Thoracic aorta (tissue), 2 donors: ENCODE measurements at places on chromosomes 12 and 14.

GRCh38 chr12:27802511-27802910, 22.5 kb upstream of the MANSC4 start:
- no peak for DNase-seq

- no peak for DNase-seq
Observed at GRCh38 chr14:63231766-63232165, 27.5 kb downstream of the RHOJ start.

GRCh38 chr14:100011628-100012325, 53.4 kb upstream of the EVL start:
- DNase-seq = no peak

DNA sequence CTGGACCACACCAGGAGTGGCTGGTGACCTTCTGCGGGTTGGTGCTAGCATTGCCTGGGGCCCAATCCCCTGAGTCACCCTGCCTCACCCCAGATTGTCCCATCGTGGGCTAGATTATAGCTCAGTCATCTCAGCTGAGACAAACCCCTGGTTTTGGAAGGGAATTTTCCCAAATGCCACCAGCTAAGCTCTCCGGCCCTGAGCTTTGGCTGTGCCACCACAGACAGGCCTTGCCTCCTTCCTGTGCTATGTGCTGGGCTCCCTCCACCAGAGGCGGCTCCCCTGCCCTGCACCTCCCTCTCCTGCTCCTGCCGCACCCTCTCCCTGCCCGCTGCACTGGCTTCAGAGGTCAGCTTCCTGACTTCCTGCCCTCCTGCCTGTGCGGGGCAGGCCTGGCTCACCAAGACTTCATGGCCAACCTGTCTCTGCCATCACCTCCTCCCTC, 196.3 kb downstream of the TSPAN9 start:
- no peak for DNase-seq

GRCh38 chr12:19834592-19834991, 395.3 kb downstream of the AEBP2 start:
- DNase-seq = no peak

DNA sequence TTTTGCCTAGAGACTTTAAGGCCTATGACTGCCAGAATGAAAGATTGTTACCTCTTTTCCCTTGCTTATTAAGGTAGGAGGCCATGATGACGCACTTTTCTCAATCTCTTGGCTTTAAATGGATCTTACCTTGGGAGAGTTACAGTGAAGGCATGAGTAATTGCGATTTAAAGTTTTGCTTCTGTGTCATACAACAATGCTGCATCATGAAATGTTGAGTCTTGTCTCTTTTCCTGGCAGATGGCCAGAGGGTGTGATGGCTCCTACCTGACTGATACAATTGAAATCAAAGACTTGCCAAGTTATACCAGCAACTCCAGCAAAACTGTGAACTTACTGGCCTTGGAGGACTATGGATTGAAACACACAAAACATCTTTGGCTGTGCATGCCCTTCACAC, 17.2 kb upstream of the LRRK2 start:
- DNase-seq = no peak

GRCh38 chr12:65313719-65314317, 35.3 kb downstream of the MSRB3 start:
- no peak for DNase-seq

DNA sequence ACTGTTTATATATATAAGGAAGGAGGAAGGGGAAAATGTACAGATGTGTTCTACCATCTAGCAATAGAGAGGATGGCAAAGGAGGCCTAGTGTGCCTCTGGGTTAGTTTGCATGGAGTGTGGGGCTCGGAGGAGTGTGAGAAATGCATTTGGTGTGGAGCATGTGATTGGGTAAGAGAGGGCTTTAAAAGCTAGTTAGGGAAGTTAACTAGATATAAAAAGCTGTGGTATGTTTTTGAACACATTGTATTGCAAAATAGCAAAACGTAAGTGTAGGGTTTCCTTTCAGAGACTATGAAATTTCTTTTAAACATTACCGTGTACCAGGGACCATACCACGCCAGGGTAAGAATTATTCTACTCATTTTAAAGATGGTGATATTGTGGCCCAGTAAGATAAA, 53.3 kb upstream of the STXBP6 start:
- no peak for DNase-seq

GRCh38 chr12:104446646-104447421, 9.9 kb upstream of the CHST11 start:
- no peak for DNase-seq

DNA sequence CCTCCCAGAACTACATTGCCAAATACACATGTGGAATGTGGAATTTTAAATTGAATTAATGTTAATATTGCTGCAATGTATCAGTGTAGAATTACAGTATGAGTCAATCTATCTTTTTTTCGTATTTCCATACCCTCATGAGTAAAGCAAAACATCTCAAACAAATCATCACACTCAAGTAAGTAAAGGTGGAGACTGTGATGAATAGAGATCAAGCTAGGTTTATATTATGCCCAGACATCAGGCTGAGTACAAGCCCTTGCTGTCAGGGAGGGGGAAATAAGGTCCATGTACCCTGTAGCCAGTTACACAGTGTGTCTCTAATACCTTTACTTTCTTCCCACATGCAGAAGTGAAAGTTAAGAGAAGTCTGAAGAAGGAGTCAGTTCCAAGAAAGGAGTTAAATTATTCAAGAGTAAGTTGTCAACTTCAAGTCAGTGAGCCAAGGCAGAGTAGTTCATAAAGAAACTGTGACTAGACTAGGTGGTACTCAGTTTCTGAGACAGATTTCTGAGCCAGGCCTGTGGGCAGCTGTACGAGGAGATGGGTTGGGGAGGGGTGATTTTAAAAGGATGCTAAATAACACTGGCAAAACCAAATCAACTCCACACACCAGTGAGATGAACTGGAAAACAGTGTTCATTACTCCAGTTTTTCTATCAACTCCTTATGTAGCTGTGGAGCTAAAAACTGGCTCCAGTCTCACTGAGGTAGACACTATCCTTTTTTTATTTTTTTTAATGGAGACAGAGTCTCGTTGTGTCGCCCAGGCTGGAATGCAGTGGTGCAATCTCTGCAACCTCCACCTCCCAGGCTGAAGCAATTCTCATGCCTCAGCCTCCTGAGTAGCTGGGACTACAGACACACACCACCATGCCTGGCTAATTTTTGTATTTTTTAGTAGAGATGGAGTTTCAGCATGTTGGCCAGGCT, 23.8 kb upstream of the STK38L start:
- no peak for DNase-seq

DNA sequence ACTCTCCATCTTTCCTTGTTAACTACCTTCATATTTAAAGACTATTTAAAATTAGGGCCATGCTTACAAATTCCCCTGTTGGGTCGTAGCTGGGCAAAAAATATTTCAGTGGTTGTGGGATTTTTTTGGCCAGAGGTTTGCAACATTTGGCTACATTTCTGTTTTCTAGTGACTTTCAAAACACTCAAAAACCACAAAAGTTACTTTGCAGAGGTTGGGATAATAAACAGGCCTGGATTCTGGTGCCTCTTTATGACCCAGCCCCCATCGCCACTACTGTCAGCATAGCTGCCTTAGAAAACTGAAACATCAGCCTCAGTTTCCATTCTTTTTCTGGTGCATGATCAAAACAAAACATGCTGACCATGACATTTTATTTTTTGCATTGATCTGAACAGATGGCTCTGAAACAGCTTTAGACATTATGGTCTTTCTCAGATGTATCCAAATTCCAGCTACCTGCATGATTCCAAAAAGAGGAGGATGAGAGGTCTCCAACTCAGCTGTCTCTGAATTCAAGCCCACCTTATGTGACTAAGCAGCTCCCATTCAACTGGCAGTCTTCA, 5.2 kb downstream of the DPF3 start:
- no peak for DNase-seq

DNA sequence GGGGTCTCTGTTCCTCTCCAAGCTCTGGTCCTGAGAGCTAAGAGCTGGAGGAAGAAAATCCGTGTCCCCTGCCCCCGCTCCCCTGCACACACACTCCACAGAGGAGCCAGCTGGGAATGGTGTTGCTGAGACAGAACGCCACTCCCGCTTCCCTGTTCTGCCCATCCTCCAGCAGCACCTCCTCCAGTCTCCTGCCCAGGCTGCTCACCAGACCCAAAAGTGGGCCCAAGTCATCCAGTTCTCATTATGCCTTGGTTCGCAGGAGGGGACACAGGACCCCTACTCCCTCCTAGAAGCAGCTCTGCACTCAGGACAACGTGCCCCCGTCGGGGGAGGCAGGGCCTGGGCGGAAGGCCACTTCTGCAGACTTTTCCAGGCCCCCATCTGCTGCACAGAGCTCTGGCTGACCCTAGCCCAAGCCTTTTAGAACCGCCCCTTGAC, 830 bp upstream of the TRMT61A start:
- no peak for DNase-seq

DNA sequence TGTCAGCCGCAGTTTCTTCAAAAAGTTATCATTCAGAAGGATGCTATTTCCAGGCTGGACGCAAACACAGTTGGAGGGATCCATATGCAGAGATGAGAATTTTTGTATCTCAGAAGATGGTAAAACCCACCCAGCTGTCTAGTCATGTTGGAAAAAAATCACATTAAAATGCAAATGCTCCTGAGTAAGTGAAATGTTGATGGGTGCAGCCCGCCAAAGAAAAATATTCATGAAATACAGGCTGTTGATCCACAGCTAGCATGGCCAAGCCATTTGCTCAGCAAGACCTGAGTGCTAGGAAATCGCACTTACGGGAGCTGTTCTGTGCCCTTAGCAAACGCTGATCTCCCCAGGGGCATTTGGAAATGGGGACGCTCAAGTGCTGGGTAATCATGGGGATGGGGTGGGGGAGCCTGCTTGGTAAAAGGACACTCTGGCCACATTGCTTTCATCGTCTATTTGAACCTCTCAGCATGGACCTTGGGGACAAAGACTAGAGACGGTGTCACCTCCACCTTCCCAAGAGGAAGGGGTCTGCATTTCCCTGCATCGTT, 25.7 kb downstream of the TUNAR start:
- DNase-seq = no peak

GRCh38 chr12:130868412-130868811, 3.5 kb upstream of the RAN start:
- DNase-seq = no peak

DNA sequence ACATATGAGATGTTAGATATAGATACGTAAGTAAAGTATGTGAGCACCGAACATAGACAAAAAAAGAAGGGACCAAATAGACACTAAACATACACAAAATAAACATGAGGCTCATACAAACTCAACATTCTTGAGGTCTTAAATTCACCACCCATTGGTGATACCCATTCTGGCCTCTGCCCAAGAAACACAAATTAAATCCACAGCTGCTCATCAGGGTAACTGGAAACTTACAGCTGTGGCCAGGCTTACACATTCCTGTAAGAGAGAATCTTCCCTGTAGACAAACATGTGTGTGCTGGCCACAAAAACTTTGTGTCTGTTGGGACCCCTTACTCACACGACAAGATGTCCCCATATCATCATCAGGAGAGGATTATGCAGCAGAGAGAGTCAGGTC, 22.4 kb downstream of the MAGOHB start:
- DNase-seq = no peak

- DNase-seq = no peak
Observed at GRCh38 chr12:13666806-13667205, 314.6 kb downstream of the GRIN2B start.

- peak; percentile 85 for DNase-seq
Observed at GRCh38 chr14:99755629-99756603, 37.3 kb upstream of the EML1 start.

GRCh38 chr12:20184514-20184913, 183.8 kb upstream of the PDE3A start:
- no peak for DNase-seq

- no peak for DNase-seq
Observed at GRCh38 chr12:8078398-8078797, 3.7 kb upstream of the NECAP1 start.

GRCh38 chr12:131784909-131785762, 43.1 kb upstream of the MMP17 start:
- DNase-seq = no peak

GRCh38 chr12:120078868-120079267, 37.7 kb downstream of the RAB35 start:
- no peak for DNase-seq

GRCh38 chr14:91349481-91350074, 68.0 kb downstream of the CCDC88C start:
- no peak for DNase-seq

DNA sequence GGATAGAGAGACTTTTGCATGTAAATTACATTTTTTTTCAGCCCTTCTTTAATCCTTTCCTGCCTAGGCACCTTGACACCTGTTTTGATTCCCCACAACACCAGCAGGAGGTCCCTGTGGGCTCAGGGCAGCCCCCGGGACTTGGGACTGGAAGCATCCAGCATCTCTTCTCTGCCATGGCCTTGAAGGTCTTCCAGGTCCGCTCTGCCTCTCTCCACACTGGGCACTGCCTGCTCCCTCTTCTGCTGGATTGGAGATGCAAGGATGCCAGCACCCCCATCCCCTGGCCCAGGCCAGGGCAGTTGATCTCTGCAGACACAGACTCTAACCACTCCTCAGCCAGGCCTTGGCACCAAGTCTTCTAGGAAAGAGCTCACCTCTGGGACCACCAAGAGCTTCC, 134.5 kb upstream of the C14orf180 start:
- DNase-seq = no peak

GRCh38 chr14:91862417-91862816, 4.9 kb downstream of the TC2N start:
- no peak for DNase-seq

DNA sequence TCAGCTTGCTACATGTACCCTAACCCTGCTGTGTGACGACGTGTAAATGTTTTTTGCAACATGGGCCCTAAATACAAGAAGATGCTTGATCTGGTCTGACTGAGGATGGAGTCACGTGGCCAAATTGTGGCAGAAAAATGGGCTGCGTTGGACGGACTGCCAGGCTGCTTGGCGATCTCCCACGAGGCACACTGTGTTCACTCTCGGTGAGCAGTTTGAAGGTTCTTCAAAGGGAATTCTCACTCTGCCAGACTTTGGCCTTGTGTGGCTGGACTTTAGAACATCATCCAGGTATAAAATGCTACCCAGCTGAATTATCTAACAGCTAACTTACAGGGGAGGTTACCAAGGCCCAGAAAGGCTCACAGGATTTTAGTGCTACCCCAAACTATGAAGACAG, 85.1 kb downstream of the KDM2B start:
- DNase-seq = no peak

DNA sequence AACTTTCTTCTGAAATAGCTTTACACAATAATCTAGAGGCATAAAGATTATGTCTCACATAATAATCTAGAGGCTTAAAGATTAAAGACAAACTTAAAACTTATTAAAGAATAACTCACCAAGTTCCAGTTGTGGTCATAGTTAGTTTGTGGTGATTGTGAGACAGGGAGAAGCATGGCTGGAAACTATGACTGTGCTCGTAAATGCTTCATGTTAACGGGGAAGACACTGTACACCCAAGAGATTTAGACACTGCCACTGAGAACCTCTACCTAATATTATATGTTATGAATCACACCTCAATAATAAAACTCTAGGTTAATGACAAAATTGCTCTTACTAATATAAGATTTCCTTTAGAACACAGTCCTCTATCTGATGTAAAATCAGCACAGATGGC, 541.6 kb downstream of the TMEM121 start:
- DNase-seq = no peak

DNA sequence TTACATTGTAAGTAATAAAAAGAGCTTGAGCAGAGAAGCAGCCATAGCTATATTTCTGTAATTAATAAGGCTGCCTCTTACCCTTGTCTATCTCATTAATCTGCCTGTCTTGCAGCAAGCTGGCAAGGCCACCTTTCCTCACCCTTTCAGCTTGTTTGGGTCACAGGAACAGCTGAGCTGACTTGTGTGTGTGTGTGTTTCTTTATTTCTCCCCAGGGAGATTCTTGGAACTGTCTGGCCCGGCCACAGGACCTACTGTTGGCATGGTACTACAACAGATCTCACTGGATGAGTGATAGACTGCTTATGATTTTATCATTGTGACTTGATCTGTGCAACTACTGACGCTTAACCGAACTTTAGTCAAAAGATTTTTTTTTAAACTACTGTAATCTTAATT, 213.7 kb downstream of the SLC2A13 start:
- DNase-seq = no peak
